SK-N-SH treated with all-trans-retinoic acid at 6 μM for 48 hours (cell line): ENCODE measurements at places on chromosomes 4 and X.
A peak's percentile ranks its signal among the peaks of the same experiment; 100 is the strongest.

GRCh38 chr4:101682946-101683345 is 107.6 kb upstream of the BANK1 start:
- no peak for ATAC-seq

DNA sequence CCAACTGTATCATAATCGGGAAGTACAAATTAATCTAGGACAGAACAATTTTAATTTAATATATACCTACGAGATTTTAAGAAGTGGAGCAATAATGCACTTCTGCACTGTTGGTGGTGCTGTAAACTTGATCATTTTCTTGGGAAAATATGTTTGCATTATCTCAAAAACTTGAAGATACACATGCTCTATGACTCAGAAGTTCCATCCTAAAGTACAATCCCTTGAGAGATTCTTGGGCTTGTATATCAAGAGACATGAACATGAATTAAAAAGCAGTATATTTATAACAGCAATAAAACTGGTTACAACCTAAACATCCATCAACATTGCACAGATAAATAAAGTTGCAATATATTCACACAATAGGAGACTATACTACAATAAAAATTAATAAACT is 168.8 kb downstream of the CLCN4 start:
- ATAC-seq: no peak

DNA sequence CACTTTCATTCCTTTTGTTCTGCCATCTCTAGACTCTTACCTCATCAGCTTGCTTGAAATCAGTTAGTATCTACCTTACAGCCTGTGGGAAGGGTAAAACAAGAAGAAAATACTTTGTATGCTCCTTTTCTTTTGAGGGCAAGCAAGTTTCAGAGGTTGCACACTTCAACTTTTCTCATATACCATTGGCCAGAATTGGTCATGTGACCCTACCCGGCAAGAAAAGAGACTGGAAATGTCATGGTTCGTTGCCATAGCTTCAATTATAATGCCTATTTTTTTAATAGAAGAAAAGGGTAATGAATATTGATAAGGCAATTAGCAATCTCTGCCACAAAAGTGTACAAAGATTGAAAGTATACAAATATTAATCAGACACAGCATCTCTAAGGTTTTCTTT is 346.7 kb upstream of the TACR3 start:
- ATAC-seq: no peak

GRCh38 chr4:48028696-48029095 is 12.1 kb downstream of the NIPAL1 start:
- no peak for ATAC-seq

DNA sequence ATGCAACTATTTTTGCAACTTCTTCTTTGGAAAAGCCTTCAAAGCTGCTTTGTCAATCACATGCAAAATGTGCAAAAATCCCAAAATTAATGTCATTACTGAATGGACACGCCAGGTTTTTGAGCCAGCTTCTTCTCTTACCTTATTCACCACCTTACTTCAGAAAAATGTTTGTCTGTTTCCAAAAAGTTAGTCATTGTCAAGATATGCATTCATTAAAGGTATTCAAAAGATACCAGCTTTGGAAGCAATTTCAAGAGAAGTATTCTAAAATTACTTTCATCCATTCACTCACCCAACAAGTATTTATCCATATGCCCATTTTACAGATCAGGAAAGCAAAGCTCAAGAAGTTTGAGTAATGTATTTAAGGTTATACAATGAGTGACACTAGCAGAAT is 2.3 kb upstream of the SEPSECS start:
- no peak for ATAC-seq

GRCh38 chr4:75892508-75892907 is 9.7 kb downstream of the PPEF2 start:
- peak; percentile 60; the same call in 2 of the 3 replicates for ATAC-seq

DNA sequence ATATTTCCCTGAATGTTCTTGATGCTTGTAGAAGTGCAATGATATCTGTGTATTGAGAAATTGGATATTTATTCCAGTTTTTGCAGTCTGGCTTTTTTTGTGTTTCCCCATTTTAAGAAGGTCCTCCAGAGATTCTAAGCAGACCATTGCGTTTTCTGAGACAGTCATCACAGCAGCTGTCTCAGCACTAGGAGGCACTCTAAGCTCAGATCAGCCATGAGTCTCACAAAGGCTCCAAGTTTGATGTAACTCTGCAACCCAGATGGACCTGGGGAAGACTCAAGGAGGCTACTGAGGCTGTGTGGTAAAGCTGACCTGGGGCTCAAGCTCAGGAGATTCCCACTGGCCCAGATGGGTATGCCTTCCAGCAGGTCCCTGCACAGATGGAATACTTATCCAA is 89.3 kb upstream of the CYLC1 start:
- ATAC-seq: no peak

DNA sequence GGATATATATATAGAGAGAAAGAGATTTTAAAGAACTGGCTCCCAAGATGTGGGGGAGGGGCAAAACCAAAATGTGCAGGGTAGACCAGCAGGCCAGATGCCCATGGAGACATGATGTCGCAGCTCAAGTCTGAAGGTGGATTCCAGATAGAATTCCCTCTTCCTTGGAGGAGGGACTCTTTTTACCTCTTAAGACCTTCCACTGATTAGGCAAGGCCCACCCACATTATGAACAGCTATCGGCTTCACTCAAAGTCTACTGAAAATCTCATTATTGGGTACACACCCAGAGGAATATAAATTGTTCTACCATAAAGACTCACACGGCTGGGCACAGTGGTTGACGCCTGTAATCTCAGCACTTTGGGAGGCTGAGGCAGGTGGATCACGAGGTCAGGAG is 59.3 kb downstream of the DHRSX start:
- ATAC-seq: no peak

DNA sequence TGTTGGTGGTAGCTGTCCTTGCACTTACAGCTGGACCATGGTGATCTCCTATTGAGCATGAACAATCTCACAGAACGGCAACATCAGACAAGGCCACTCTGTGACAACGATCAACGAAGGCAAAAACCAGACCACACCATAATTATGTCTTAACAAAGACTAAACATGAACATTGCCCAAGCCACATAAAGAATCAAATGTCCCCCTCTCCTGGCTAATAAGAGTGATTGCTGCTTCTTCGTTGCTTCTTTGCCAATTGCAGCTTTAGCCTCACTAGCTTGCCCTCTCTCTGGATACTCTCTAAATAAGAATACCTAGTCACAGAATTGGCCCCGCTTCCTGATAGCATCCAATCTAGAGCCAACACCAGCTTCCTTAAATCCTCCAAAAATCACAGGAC is 41.5 kb upstream of the PGRMC1 start:
- ATAC-seq: no peak

GRCh38 chr4:106444557-106444956 is 76.0 kb upstream of the GIMD1 start:
- ATAC-seq: no peak

DNA sequence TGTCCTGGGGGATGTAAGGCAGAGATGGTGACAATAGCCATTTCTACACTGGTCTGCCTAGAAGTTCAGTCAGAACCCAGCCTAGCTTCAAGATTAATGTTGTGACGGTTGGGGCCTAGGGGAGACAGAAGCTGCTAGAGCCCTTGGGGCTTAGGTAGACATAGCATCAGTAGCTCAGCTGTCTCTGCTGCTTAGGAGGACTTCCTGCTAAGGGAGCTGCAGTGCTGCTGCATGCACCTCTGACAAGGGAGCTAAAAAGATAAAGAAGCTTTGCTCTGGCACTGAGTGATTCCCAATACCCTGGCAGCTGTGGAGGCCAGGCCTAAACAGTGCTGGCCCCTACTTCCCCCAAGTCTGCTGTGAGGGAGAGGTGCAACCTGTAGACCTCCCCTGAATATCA is 116.0 kb downstream of the CT47B1 start:
- ATAC-seq: no peak

- ATAC-seq: no peak
Observed at GRCh38 chr4:112564706-112565270, 48.8 kb upstream of the NEUROG2 start.

GRCh38 chr4:15007201-15007600 is 4.9 kb downstream of the CPEB2 start:
- ATAC-seq: no peak

- no peak for ATAC-seq
Observed at GRCh38 chr4:85028910-85029309, 62.4 kb upstream of the WDFY3 start.

GRCh38 chr4:154744341-154744926 is 634 bp downstream of the LRAT start:
- ATAC-seq: no peak

- ATAC-seq: peak; percentile 77
Observed at GRCh38 chr4:126604268-126604867, 1028.4 kb upstream of the INTU start.

GRCh38 chrX:110145854-110146253 is 142.9 kb downstream of the TMEM164 start:
- peak; percentile 85 for ATAC-seq

GRCh38 chr4:171378323-171378722 is 434.9 kb upstream of the GALNTL6 start:
- no peak for ATAC-seq

- ATAC-seq: no peak; the same call in 1 of the 3 replicates
Observed at GRCh38 chr4:1960170-1960825, 48.5 kb downstream of the NELFA start.

GRCh38 chrX:54177306-54177705 is 5.7 kb downstream of the FAM120C start:
- no peak for ATAC-seq

GRCh38 chr4:146486565-146486964 is 35.2 kb downstream of the SLC10A7 start:
- no peak for ATAC-seq

DNA sequence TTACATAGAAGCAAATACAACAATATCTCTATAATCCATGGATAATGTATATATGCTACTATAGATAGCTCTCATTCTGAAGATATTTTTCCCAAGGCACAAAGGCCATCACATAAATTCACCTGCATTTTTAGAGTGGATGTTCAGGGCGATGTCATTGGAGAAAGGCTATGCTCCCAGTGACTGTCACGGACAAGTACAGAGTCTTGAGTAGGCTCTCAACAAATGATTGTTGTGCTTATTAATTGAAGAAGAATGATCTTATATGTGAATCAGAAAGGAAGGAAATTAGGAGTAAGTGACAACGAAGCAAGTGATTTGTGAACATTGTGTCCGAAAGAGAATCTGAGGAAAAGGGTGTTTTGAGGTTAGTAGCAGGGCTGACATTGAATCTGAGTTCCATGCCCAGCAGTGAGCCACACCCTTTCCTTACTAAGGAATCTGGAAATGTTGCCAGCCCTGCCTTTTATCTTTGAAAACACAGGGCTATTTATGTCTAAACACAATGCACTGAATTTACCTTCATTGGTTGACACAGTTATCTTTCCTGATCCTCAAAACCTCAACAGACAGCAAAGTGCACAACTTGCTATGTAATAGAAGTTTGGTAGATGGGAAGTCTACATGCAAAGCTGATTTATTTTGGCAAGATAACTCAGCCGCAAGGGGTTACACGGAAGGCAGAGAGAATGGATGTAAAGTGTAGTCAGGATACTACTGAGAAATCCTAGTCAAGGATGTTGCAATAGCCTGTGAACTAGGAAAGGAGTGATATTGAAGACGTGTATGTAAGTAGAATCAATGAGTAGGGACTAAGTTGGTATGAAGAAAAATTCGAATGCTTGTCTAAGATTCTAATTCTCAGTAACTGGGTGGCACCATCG is 50.4 kb downstream of the SORBS2 start:
- ATAC-seq: no peak

- ATAC-seq: no peak
Observed at GRCh38 chrX:110466790-110467189, 108.1 kb downstream of the RTL9 start.

GRCh38 chr4:8280876-8281440 is 11.4 kb downstream of the HTRA3 start:
- ATAC-seq: no peak

- peak; percentile 95 for ATAC-seq
Observed at GRCh38 chr4:48127682-48128404, 6.2 kb downstream of the TXK start.

GRCh38 chr4:31241504-31242106 is 521.4 kb downstream of the PCDH7 start:
- ATAC-seq: no peak

GRCh38 chr4:155679343-155679742 is 12.7 kb downstream of the GUCY1A1 start:
- no peak for ATAC-seq

DNA sequence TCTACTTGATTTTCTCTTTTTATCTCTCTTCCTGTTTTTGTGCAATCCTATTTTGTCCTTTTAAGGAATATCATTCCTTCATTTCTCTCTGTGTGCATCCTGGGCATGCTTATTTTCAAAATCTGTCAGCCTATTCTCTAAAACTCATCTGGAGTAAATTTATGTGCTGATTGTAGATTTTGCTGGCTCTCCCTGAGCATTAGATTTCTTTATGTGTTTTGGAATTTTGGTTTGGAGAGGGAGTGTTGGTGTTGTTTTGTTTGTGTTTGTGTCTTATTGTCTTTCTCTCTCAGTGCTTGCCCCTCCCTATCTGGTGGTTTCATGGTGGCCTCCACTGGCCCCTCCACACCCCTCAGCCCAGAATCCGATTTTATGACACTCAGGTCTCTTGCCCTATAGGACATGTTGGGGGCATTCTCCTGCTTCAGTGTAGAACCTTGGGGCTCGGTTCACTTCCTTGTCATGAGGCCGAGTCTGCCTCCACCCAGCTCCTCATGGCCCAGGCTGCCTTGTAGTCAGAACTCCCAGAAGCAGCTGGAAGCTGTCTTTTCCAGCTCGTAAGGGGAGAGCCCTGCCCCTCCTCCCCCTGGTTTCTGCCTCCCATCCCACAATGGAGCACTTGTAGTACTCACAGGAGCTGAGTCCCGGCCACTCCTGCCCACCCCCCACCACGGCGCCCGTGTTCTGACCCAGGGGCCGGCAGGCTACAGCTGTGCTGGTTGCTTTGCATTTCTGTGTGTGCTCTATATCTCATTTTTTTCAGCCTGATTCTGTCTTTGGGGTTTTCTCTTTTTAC is 24.5 kb upstream of the PJA1 start:
- no peak for ATAC-seq

DNA sequence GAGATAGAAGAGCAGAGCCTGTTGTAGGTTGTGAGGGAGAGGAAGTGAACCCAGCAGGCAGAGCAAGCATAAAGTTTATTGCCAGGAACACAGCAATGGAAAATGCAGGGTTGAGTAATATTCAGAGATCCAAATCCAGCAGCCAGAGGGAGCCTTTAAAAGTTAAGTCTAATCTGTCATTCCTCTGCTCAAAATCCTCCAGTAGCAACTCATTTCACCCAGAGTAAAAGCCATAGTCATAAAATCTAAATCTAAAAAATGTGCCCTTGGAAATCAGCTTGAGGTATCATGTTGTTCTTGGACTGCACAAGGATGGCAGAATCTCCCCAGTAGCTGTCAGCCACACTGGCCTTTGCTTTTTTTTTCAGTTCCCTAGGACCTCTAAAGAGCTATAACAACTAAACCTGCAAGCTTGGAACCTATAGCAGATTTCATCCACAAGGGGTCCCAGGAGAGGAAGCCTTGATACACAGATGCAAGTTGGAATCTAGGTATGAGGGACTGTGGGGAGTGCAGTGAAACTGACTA is 62.9 kb upstream of the FRAS1 start:
- ATAC-seq: peak; percentile 92
